ENCODE measurements at places on chromosomes 5 and 9.
A peak's percentile ranks its signal among the peaks of the same experiment; 100 is the strongest.

GRCh38 chr9:90927496-90927895 is 125.9 kb downstream of the SYK start:
- no peak for DNase-seq

DNA sequence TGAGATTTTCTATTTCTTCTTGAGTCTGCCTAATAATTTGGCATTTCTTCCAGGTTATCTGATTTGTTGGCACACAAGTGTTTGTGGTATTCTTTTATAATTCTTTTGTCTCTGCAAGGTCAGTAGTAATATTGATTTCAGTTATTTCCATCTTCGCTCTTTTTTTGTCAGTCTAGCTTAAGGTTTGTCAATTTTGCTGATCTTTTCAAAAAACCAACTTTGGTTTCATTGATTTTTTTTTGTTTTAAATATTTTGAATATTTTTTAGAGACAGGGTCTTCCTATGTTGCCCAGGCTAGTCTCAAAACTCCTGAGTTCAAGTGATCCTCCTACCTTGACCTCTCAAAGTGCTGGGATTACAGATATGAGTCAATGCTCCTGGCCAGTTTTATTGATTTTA is 162.8 kb downstream of the BARX1 start:
- no peak for DNase-seq

DNA sequence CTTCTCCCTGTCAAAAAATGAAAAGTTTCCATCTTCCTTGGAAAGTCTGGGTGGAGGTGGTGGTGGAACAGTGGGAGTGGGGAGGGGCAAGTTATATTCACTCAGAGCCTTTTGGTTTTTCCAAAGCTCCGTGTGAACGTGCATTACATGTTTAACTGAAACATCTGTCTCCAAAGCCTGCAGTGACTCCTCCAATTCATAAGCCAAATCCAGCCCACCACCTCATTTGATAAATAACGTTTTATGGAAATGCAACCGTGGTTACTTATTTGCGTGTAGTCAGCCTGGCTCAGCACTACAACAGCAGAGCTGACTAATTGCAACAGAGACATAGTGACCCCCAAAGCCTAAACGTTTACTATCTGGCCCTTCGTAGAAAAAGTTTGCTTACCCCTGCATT is 13.9 kb downstream of the TNFSF8 start:
- no peak for DNase-seq

GRCh38 chr5:106759581-106759980 is 911.2 kb downstream of the EFNA5 start:
- DNase-seq, result no peak

GRCh38 chr5:147095740-147096139 is 139.1 kb upstream of the STK32A start:
- no peak for DNase-seq

GRCh38 chr9:137731216-137731946 is 112.6 kb downstream of the EHMT1 start:
- no peak for DNase-seq

GRCh38 chr9:97557606-97558095 is 56.2 kb downstream of the TMOD1 start:
- DNase-seq, result peak; percentile 76

GRCh38 chr5:14407051-14407450 is 174.5 kb upstream of the OTULINL start:
- no peak for DNase-seq

DNA sequence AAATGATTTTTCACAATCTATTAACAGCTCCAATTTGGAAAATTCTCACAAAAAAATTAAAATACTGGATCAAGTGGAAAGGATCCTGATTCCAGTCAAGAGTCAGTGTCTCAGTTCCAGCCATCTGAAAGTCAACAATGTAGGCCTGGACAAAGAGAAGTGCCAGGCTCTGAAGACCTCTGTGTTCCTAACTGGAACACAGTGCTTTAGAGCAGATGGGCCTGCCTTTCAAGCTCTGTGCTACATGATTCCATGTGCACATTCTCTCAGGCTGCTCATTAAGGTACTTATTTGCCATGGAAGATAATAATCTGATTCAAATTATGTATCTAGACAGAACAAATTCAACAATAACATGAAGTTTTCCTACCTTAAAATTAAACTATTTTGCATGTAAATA is 30.2 kb upstream of the ALDH1A1 start:
- no peak for DNase-seq

DNA sequence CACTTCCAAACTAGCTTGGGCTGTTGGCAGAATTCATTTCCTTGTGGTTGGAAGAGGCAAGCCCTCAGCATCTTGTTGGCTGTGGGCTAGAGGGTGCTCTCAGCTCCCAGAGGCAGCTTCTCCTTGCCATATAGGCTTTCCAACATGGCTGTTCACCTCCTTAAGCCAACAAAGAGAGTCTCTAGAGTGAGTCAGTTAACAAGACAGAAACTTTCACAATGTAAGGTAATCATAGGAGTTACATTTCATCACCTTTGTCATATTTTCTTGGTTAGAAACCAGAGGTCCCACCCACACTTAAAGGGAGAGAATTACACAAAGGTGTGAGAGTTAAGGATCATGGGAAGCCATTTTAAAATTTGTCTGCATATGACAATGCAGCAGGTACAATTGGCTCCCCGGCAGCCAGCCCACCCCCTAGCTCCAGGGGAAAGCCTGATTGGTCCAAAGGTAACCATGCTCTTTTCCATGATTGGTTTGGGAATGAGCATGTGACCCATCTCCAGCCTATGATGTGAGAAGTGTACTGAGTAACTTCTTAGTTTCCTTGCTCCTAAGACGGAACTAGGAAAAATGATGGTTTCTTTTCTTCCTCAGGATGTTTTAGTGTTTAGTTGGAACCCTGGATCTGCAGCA is 109.8 kb upstream of the MSX2 start:
- no peak for DNase-seq

GRCh38 chr5:57858905-57859304 is 376.3 kb upstream of the ACTBL2 start:
- peak; percentile 92 for DNase-seq

- DNase-seq, result peak; percentile 48
Measured at GRCh38 chr5:156025656-156026055, 301.3 kb upstream of the SGCD start.

DNA sequence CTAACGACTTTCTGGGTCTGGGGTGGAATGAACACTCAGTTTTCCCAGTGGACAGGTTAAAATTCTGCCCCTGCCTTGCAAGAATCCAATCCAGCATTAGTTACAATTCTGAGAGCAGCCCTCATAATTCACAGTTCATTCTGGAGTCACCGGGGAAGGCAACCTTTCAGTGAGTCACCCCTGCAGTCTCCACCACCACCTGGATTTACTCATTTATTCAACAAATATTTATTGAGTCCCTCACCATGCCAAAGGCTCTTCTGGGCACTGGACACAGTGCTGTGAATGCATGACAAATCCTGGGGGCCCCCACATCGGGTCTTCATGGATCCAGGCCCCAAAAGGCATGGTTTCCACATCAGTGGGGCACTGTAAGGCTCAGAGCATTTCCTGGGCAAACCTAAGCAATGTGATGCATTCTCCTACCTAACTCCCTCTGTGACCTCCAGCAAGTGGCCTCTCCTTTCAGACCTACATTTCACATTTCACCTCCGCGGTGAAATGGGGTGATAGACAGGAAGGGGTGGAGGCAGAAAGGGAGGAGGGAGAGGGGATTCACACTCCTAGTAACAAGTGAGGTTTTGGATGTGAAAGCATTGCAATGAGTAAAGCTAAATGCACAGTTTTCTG is 6.4 kb upstream of the MSX2 start:
- no peak for DNase-seq

DNA sequence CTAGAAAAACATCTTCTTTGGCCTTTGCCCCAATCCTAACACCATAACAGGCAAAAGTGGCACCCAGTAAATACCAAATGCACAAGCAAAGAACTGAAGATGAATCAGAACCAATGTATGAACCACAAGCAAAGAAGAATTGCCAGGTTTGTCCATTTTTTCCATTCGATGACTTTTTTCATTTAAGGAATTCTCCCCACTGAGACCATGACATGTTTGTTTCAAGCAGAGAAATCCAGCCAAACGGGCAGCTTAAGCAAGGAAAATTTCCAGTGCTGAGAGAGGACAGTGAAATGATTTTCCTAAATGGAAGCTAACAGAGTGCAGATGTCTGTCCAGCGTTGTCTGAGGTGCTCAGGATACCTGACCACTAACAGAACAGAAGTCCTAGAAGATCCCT is 203.7 kb downstream of the ADAMTS12 start:
- no peak for DNase-seq

DNA sequence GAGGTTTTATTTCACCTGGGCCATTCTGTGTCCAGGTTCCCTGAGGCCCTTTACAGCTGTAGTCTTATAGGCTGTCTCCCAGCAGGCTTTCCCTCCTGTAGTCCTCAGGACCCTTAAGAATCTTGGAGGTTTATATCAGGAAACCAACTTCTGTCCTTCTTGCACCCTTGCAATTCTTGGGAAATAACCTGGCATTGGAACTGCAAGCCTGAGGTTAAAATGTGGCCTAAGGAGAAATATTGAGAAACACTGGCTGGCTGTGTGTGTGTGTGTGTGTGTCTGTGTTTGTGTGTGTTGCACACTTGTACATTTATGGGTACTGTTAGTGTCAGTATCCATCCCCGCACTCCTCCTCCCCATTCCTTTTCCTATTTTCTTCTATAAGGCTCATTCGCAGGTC is 168.9 kb downstream of the PAPPA start:
- no peak for DNase-seq

GRCh38 chr9:106958955-106959657 is 96.1 kb downstream of the ZNF462 start:
- DNase-seq, result no peak

GRCh38 chr5:67380431-67380830 is 183.8 kb upstream of the CD180 start:
- no peak for DNase-seq

DNA sequence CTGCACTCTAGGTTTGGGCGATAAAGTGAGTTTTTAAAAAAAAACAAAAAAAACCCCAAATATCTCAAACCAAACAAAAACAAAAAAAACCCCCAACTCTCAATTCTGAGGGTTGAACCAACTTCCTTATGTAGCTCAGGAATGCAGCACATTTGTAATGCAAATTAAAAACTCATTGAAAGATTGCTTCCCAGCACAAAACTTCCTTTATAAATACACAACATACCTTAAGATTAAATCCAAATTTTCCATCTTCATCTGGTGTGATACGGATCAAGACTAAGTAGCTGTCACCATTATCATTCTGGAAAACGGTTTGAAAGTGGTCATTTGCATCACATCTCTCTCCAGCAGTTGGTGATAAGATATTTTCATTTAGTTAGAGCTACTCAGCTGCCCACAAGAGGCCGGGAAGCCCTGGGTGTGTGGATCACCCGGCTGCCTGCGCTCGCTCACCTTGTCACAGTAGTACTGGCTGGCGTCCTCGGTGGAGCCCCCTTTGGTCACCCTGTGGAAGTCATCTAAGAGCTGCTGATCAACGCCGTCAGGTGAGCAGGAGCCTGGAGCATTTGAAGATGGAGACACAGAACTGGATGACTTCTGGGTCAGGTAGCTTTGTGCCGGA is 88.2 kb downstream of the PTPN3 start:
- no peak for DNase-seq

GRCh38 chr9:69145144-69145715 is 28.8 kb upstream of the TJP2 start:
- DNase-seq, result peak; percentile 10

DNA sequence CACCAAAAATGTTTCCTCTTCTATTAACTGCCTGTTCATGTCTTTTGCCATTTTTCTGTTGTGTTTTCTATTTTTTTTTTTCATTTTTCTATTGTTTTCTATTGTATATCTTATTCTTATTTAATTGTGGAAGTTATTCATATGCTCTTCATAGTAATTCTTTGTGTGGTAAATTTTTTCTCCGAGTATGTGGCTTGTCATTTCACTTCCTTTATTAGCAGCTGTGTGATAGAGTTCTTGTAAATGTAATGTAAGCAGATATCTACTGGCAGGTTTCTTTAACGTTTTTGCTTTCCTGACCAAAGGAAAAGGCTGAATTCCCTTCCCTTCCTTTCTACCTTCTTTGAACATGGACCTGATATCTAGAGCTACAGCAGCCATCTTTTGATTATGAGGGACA is 5.8 kb upstream of the PLPP1 start:
- no peak for DNase-seq

- no peak for DNase-seq
Measured at GRCh38 chr9:95788021-95788420, 87.5 kb upstream of the ERCC6L2 start.

DNA sequence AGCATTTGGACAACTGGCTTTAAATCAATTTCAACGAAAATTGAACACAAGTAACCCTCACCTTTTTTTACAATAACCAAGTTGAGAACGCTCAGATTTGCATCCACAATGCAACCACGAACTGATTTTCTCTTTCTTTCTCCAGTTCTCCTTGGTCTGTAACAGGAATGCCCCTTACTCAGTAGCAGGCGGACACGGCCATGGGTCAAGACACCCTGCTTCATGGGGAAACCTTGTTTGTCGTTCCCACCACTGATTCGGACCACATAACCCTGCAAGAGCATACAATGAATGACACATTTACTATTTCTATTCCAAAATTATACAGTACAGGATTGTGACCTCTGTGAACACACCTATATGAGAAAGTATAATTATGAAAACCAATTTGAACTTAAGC is 1.4 kb downstream of the RPS6 start:
- DNase-seq, result no peak

- DNase-seq, result no peak
Measured at GRCh38 chr5:83993803-83994202, 273.1 kb upstream of the HAPLN1 start.

- DNase-seq, result no peak
Measured at GRCh38 chr5:79561525-79561893, 47.6 kb upstream of the HOMER1 start.

GRCh38 chr9:97660847-97661246 is 27.2 kb downstream of the NCBP1 start:
- no peak for DNase-seq

- DNase-seq, result no peak
Measured at GRCh38 chr9:107650321-107650720, 160.8 kb upstream of the KLF4 start.

DNA sequence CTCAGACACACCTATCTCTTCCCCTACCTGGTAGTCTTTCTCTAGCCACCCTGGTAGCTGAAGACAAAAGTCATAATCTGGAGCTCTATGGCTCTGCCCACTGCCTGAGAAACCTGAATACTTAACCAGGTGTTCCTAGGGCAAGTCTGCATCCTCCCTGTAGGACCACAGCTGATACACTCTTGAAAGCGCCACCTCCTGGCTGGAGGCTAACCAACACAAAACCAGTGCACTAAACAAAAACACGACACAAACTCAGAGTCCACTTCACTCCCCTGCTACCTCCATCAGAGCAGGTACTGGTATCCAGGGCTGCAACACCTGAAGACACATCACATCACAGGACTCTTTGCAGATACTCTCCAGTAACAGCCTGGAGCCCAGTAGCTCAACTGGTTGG is 84.6 kb upstream of the ANXA1 start:
- no peak for DNase-seq
